Skeletal muscle tissue (tissue), 5 donors: ENCODE measurements at places on chromosomes 7 and 10. TPM values are rescaled to one million over a fixed set of nuclear protein-coding genes. Genes with fewer than 3 reads are reported as not detected.

The TFEC gene
- 2.1 TPM for total RNA-seq

The SPDYE6 gene
- total RNA-seq = not detected

The GUSB gene
- 32.9 TPM for total RNA-seq

The PAX4 gene
- total RNA-seq = not detected

The FOXI2 gene
- not detected for total RNA-seq

The AUTS2 gene
- 43.3 TPM for total RNA-seq

The CCDC201 gene
- total RNA-seq = not detected

The INPP5A gene
- 50.6 TPM for total RNA-seq

The EBF3 gene
- total RNA-seq = 33.4 TPM

The UPK3B gene
- total RNA-seq = not detected

The BMPER gene
- total RNA-seq = 9.4 TPM

The CDH23 gene
- 3.7 TPM for total RNA-seq
